Cortex of kidney (tissue), 1 donor: ENCODE measurements at places on chromosomes 11 and 22.

DNA sequence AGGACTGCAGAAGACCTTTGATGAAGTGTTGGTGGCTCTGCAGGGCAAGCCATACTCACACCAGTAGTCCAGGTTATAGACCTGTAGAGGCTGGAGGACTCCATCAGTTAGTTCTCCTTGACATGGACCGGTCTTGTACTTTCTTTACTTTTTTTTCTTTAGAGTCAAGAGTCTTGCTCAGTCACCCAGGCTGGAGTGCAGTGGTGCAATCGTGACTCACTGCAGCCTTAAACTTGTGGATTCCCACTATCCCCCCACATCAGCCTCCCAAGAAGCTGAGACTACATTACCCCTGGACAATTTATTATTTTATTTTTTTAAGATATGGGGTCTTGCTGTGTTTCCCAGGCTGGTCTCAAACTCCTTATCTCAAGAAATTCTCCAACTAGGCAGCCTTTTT lies 49.6 kb upstream of the E2F8 start:
- no peak for DNase-seq

DNA sequence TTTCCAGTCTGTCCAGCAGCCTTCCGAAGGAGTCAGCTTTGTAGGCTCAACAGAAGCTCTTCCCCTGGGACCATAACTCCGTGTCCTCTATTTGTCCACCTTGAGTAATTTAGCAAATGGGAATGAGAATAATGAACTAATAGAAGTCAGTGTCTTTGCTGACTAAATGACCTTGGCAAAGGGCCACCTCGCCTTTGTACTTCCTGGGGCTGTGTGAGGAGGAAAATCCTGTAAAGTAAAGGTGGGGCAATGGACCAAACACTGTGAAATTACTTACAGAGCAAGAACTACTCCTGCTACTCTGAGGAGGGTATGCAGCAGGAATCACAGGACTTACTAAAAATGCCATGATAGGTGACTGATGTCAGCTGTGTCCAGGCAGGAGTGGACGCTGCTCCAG lies 36.2 kb upstream of the CSNK2A3 start:
- DNase-seq, result no peak

- DNase-seq, result no peak
Measured at GRCh38 chr11:86743223-86744118, 56.9 kb upstream of the PRSS23 start.

DNA sequence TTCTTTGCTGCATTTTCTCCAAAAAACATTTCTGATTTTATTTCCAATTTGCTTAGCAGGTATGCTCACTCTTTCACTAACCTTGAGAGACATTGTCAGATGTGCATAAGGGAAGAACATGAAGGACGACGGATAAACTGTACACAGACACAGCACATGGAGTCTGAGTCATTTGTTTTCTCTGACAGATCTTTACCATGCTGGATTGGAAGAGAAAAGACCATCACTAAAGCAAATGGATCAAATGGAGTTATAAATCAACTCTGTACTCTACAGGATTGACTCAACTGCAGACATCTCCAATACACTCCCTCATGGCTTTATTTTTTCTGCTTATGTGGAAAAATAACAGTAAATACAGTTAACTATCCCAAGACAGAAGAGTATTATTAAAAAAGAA lies 90.2 kb upstream of the CTSC start:
- DNase-seq, result no peak

- no peak for DNase-seq
Measured at GRCh38 chr11:132238331-132238866, 868.0 kb downstream of the NTM start.

DNA sequence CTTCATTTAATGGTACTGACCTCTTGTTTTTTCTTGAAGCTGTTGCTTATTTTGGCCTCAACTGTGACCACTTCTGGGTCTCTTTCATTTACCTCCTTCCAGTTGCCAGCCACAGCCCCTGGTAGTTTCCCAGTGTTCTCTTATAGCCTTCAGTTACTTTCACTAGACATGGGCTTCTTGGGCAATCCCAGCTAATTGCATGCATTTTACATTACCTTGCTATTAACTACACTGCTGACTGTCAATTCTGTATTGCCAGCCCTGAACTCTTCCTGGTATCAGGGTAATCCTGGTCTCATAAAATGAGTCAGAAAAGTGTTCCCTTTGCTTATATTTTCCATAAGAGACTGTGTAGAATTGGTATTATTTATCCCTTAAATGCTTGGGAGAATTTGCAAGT lies 195.8 kb upstream of the LARGE1 start:
- DNase-seq, result no peak

- no peak for DNase-seq
Measured at GRCh38 chr11:33444835-33445594, 187.8 kb downstream of the HIPK3 start.

DNA sequence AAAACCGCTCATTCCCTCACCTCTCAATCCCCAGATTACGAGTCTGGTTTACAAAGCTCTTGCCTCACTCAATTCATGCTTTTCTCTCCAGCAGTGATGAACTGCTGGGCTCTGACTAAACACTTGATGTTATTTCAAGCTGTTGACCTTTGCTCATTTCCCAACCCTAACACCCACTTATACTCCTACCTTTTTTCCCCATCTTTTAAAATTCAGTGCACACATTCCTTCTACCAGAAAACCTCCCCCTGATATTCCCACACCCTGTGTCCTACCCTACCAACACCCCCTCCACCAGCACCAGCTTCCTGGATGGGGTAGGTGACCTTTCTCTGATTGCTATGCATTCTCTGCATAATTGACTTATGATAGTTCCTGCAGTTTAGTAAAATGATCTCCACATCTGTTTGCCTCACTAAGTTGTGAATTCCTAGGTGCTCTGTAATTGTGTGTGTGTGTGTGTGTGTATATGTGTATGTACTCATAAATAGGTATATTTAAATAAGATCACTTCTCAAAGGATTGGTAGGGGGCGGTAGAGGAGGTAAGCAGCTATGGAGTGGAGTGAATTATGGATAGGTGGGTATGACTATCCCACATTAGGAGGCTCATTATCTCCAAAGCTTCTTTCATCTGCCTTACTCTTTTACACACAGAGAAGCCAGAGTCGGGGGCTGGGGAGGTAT lies 842 bp downstream of the HEPACAM start:
- no peak for DNase-seq

GRCh38 chr11:114164546-114164945 lies 105.0 kb downstream of the ZBTB16 start:
- no peak for DNase-seq

DNA sequence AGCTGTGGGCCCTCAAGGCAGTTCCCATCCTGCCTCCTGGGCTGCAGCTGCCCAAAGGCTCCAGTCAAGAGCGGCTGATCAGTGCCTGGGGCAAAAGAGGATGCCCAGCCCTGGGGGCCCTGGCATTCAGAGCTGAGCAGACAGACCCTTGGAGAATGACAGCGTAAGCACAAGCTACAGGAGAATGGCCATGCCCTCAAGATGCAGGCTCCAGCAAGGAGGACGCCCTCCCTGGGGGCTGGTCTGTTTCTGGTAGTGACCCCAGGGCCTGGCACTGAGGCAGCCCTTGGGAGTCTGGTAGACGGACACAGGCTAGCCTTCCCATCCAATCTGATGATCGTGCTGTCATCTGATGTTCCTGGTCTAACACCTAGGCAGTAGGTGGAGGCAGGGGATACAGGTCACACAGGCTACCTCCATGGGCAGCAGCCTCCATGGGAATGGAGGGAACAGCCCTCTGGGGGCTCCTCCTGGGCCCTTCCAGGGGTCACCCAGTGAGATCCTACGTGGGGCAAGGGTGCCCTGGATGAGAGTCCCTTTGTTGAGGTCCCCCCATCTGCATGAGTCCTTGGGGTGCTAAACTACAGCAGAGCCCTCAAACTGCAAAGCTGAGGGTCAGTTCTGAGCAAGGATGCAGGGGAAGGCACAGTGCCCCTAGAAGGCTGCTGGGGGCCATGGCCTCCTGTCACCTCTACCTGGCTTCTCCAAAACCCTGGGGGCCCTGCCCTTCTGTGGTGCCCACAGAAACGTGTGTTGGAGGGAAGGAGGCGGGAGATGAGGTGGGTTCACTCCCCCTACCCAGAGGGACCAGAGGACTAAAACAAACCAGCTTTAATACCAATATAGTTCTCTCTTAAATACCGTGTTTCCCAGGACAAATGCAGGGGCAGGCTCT lies 10.2 kb upstream of the SF1 start:
- no peak for DNase-seq

DNA sequence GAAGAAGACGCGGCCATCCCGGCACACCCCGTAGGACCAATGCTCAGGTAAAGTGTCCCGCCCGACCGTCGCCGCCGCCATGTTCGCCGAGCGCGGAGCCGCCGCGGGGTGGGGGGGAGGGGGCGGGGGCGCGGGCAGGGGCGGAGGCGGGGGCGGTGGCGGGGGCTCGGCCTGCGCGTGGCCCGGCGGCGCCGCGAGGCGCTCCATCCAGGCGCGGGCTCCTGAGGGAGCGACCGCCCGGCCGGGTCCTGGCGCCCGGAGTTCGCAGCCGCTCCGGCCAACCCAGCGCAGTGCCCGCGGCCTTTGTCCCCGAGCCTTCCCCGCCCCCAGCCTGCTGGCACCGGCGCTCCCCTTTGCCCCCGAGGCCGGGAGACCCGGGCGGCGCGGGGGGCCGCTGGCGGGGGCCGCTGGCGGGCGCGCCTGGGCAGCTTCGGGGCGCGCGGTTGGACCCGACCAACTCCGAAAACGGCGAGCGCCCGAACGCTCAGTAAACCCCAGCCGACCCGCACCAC lies at the start of gene PLEKHA7:
Gene PLEKHA7 (minus strand): TSS at position 94 of the 512 bp plus-strand sequence. CDS start 13 bp downstream, at position 81.
- no peak for DNase-seq

DNA sequence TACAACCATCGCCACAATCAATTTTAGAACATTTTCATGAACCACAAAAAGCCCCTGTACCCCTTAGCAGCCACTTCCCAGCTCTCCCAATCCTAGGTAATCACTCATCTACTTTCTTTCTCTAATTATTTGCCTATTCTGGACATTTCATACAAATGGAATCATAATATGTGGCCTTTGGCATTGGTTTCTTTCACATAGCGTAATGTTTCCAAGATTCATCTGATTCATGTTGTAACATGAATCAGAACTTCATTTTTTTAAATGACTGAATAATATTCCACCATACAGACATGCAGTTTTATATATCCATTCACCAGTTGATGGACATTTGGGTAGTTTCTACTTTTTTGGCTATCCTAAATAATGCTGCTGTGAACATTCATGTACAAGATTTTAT lies 56.2 kb upstream of the RCN1 start:
- no peak for DNase-seq

GRCh38 chr11:92397221-92397755 lies 172.7 kb downstream of the FAT3 start:
- no peak for DNase-seq

DNA sequence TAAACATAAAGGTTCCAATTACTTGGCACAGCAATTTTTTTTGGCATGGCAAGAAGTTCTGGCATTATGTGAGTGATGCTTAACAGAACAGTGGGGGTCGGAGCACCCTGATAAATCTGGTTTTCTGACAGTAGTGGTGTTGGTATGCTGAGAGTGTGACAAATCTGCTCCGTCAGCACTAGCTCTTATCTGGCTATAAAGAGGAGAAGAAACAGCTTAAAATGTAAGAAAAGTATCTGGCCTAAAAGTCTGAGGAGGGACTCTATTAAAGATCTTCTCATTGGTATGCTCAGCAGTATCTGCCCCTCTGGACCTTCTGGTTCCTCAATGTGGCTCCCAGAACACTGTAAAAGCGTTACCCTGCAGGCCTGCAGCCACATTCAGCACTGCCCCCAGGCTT lies 137.4 kb downstream of the PLEKHA7 start:
- DNase-seq, result no peak

DNA sequence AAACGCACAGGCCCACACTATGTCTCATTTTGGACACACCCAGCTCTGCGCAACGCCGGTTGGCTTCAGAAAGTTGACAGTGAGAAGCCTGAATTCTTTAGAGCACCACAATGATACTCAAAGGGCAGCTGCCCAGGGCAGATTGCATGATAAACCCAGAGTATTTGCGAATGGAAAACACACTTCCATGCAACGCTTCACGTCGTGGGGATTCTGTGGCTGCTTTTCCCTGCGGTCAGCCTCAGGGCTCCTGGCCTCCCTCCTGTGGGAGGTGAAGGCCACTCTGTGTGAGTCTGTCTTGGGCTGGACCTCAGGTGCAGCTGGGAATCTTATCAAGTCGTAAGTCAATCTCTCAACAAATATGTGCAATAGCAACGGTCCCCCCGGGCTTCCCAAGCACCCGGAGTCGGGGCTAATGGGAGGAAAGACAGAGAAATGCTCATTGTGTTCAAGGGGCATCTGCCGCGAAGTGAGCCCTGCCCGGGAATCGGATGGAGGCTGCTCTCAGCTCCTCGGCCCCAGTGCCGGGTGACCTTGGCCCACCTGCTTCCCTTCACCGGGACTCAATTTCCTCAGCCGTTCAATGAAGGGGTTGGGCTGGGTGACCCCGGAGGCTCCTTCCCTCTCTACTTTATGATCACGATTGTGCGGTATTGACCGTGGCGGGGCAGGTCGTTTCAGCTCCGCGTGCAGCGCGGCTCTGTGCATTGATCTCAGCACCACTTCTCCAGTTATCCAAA lies 623.6 kb downstream of the BRD1 start:
- no peak for DNase-seq

- no peak for DNase-seq
Measured at GRCh38 chr22:48827268-48827846, 1000.3 kb downstream of the BRD1 start.

DNA sequence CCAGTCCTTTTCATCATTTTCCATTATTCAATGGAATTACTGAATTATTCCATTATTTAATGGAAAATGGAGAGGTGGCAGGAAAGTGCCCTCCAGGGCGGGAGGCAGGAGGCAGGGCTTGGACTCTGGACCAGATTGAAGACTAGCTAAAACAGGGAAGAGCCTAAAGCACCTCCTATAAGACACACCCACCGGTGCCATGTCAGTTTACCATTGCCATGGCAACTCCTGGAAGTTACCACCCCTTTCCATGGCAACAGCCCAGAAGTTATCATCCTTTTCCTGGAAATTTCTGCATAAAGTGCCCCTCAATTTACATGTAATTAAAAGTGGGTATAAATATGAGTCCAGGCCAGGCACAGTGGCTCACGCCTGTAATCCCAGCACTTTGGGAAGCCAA lies 443.7 kb downstream of the TBC1D22A start:
- DNase-seq, result no peak

DNA sequence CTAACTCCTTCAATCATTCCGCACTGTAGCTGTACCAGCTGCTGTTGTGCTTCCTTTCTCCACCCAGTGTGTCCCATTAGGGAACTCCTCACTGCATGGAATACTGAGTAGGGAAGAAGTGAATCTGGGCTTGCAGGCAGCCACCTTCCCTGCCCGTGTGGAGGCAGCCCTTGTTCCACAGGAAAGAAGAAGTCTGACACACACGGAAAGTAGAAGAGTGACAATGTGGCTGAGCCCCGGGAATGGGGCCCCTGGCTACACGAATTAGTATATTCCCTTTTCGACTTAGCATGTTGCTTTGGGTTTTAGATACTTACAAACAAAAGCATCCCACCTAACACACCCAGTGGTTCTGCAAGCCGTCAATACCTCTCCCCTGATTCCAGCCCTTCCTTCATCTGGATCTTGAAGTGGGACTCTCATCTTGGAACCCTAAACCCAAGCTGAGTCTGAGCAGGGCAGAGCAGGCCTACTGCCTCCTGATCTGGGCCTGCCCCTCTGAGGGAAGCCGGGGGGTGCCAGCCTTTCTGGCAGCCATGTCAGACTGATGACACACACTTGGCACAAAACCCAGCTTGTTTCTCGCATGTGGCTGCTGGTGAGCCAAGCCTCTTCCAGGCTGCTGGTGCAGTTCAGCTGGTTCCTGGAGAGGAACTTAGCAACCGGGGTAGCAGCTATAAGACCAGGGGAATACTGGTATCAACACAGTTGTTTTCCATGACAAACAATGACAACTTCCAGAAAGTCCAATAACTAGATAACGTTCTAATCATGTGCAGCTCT lies 71.6 kb downstream of the C11orf58 start:
- DNase-seq, result no peak

GRCh38 chr22:42947211-42947990 lies 67.5 kb downstream of the PACSIN2 start:
- no peak for DNase-seq
